ENCODE measurements at places on chromosomes 11 and 22.

DNA sequence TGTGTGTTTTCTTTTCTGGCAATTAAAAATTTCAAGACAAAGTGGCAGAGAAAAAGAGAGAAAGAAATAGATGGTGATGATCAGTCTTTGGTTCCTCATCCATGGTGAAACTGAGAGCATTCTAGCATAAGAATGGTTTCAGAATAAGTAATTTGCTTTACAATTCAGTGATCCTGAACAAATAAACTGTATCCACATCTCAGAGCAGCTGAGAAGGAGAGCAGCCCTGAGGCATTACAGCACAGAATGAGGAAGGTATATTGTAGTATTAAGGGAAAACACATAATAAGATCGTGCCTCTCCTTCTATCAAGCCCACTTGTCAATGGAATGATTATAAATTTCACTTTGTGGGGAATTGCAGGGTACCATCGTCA is 17.4 kb downstream of the LUZP2 start:
- no peak for DNase-seq

- no peak for DNase-seq
Observed at GRCh38 chr11:118289401-118289800, 15.1 kb upstream of the CD3E start.

- DNase-seq = no peak
Observed at GRCh38 chr11:109958131-109958820, 134.9 kb upstream of the ZC3H12C start.

DNA sequence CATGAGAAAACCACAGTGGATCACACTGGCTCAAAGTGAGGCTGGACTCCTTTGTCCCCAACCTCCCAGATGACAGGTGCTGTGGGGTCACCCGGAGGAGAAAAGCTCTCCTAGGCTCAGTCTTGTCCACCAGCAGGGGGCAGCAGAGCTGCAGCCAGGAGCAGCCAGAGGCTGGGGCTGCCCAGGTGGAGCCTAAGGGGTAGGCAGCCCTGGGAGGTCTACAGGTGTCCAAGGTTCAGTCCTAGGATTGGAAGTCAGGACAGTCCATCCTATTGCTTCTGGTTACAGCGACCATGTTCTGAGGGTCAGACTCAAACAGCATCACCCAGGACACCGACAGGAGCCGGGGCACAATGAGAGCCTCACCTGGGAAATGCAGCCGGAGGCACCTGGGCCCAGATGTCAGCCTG is 77.6 kb upstream of the IGLL5 start:
- no peak for DNase-seq

GRCh38 chr11:65968600-65969482 is 7.3 kb downstream of the SART1 start:
- DNase-seq = no peak

- DNase-seq = no peak
Observed at GRCh38 chr22:37887584-37888378, 18.3 kb upstream of the MICALL1 start.
